ENCODE measurements at places on chromosomes 4 and X.

GRCh38 chr4:81836716-81837115 lies 365.0 kb upstream of the RASGEF1B start:
- DNase-seq = no peak

DNA sequence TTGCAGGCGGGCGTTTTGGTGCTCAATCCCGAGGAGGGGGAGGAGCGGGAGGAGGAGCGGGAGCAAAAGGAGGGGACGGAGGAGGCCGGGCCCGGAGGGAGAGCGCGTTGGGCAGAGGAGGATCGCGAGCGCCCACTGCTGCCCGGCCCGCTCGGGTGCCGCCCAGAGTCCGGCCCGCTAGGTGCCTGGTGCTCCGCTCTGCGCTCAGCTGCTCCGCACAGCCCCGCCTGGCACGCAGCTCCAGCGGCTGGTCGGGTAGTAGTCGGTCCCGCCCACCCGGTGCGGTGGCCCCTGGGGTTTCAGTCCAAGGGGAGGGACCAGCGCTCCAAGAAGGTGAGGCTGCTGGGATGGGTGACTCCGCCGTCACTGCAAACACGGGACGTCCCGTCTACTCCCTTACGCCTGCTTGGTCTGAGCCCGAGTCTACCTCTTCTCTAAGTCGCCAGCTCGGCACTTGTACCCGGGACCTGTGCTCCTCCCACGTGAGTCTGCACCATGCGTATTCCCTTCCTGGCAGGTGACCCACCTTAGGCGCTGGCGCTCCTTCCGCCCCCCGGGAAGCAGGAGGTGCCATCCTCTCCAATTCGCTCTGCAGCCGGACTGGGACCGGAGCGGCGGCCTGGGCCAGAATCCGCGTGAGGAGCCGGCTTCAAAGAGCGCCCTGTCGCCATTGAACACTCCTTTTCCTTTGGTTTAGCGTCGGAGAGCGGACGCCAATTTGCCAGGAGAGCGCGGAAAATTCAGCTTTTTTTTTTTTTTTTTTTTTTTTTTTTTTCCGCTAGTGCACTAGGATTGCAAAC lies 405 bp upstream of the HS3ST1 start:
- peak; percentile 75 for DNase-seq

DNA sequence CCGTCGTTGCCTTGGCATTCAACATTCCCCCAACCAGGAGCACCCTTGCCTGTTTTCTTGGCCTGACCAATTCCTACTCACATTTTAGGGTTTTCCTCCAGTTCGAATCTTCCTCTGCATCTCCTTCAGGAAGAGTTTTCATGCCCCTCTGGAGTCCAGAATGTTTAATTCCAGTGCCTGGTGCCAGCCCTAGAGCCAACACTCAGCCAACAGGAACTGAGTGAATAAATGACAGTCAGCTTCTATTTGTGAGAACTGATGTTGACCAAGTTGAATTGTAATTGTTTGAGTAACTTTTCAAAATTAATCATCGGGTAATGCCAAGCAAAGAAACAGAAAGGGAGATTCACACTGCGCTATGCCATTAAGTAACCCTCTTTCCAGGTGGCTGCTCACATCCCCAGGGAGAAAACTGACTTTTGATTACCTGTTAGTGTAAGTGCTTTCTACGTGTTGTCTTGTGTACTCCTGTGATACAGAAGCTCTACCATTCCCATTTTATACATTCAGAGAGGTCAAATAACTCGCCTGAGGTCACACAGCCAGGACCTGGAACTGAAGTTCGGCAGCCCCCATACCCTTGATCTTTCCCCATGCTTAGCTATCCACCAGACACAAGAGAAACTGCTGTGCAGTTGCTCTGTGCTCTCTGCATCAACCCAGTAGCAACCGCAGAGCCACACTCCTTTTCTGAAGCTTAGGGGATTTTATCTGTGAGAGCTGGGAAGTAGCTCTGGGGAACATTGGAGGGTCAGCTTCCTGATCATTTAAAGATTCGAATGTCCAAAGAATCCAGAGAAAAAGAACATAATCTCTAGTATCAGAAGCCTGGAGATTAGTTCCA lies 19.0 kb upstream of the SLC2A9 start:
- no peak for DNase-seq

DNA sequence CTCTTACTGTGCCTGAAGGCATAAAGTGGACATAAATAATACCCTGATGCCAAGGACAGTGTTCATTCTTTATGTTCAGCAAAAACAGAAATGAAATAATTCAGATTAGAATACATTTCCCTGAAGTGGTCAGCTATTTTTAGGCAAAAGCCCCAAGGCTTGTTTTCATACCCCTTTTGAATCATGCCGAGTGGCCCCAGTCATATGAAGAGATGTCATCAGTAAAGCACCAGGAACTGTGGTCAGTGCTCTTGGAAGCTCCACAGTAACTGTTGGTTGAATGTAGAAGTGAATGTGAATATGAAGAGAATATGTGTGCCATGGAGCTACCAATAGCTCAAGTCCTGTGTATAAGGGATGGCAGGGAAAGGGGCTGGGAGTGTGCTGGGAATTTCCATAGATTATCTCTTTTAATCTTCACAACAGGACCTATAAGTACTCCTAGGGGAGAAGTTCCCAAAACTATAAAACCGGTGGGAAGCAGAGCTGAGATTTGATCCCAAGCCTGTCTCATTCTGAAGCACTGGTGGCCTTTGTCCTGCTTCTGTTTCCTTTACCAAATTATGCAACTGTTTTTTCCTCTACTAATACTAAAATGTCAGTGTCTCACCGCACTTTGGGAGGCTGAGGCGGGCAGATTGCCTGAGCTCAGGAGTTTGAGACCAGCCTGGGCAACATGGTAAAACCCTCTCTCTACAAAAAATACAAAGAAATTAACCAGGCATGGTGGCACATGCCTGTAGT lies 52.6 kb downstream of the FNIP2 start:
- DNase-seq = no peak

DNA sequence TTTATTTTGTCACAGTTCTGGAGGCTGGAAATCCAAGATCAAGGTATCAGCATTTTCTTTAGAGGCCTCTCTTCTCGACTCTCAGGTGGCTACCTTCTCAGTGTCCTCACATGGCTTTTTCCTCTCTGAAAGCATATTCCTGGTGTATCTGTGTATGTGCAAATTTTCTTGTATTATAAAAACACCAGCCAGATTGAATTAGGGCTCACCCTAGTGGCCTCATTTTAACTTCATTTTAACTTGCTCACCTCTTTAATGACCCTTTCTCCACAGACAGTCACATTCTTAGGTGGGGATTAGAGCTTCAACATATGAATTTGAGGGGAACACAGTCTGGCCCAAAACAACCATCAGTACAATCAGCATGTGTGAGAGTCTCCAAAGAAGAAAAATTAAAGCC lies 542.4 kb upstream of the FAM241A start:
- no peak for DNase-seq

DNA sequence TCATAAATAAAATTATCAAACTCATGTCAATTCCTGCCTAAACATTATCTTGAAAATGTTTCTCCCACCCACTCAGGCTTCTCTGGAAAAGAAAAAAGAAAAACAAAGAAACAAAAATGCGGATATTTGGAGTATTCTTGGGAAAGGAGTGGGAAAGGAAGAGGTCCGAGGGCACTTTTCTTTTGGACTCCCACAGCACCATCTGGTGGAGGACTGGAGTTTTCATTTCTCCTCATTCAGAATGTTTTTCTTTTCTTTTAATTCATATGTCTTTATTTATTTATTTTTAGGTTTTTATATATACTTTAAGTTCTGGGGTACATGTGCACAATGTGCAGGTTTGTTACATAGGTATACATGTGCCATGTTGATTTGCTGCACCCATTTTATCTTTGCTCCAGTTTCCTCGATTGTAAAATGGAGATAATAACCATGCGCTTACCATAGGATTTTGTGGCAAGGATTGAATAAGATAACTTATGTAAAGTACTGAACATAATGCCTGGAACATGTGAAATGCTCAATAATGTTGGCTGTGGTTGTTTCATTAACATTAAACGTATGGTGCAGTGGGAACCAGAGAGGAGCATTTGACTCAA lies 8.0 kb upstream of the KCNE5 start:
- no peak for DNase-seq

GRCh38 chr4:137310593-137311490 lies 221.5 kb downstream of the PCDH18 start:
- DNase-seq = no peak

GRCh38 chr4:98677799-98678198 lies 19.4 kb upstream of the TSPAN5 start:
- DNase-seq = no peak

- DNase-seq = no peak
These were observed 10.1 kb downstream of the NKX1-1 start for GRCh38 chr4:1395941-1396805.

GRCh38 chr4:42917296-42917695 lies 24.8 kb downstream of the GRXCR1 start:
- no peak for DNase-seq

GRCh38 chr4:2273657-2274319 lies 11.9 kb upstream of the MXD4 start:
- DNase-seq = no peak

GRCh38 chr4:1026115-1026514 lies 14.7 kb downstream of the FGFRL1 start:
- DNase-seq = no peak

DNA sequence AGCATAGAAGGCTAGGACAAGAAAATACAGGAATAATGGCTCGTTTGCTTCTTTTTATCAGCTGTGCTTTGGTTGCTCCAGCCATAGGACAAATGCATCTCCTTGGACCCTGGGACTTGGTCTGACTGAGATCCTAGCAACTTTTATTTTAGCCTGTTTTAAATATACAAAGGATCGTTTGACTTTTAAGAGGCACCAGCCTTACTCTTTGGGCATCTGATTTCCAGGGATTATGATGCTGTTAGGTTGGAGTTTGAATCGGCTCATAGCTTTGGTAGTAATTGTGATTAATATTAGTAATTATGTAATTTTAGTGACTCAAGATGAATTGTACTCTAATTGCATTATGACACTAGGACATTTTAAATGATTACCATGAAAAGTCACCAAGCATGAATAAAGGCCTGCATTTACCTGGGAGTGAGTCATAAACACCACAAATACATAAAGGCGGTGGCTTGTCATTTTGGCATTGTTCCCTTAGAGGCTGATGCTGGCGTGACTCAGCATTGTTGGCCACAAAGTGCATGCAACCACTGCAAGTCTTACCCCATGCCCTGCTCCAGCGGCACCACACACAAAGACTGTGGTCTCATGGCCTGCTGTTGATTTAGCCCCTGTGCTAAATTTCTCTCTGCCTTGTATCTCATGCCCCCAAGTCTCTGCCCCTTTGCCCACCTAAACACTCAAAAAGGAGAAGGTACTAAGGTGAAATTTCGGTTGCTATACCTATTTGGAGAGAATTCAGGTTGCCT lies 12.4 kb downstream of the GPAT3 start:
- DNase-seq = peak; percentile 55

DNA sequence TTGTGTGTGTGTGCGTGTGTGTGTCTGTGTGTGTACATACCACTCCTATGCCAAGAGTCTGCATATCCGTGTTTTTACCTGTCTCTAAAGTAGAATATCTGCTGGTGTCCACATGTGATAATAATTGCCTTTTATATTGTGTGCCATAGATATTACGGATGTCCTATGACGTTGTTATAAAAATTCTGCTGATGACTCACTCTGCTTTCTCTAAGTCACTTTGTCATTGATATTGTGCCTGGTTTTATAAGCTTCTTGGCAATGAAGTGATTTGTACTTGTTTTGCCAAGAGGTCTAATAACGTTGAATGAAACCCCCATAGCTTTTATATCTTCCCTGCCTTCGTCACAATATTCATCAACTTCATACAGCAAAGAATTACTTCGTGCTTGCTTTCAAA lies 102.6 kb upstream of the C1GALT1C1 start:
- no peak for DNase-seq

DNA sequence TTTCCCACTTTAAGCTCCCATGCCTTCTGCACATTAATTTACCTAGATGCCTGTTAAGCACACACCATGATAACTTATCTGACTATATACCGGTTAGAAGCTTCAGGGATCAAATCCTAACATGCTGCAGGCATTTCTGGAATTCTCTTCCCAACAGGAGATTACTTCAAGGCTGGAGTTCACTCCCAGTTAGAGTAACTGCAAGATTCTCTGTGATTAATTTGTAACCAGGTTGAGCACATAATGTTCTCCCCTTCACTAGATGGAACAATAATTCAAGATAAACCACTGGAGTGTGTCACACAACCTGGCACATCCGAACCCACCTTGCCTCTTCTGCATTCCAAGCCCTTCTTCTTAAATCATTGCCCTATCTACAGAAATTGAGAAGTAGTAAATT lies 11.8 kb upstream of the UGT2A3 start:
- no peak for DNase-seq

GRCh38 chr4:24924309-24924781 lies 11.5 kb upstream of the CCDC149 start:
- no peak for DNase-seq

DNA sequence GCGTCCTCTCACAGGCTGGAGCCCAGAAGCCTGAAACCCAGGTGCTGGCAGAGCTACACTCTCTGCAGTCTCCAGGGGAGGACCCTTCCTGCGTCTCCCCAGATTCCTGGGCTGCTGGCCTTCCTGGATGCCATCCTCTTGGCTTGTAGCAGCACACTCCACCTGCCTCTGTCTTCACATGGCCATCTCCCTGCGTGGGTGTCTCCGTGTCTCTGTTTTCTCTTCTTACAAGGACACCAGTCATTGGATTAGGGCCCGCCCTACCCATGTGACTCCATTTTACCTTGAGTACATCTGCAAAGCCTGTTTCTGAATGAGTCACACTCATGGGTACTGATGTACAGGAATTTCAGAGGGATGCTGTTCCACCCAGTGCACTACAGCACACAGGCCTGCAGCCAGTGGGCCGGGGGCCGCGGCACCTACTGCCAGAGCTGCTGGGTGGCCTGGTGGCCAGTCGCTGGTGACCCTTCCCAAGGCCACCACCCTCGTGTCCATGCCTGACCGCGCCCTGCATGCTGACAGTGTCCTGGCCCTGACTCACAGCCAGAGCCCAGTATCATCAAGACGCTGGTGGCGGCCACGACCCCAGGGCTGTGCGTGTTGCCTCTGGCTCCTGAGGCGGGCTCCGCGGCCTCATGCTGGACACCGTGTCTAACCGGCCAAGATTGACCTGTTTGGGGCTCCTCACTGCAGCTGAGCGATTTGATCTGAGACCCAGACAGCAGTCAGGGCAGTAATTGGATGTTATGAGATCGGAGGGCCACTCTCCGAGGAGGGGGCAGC lies 63.6 kb upstream of the NKX1-1 start:
- DNase-seq = no peak

DNA sequence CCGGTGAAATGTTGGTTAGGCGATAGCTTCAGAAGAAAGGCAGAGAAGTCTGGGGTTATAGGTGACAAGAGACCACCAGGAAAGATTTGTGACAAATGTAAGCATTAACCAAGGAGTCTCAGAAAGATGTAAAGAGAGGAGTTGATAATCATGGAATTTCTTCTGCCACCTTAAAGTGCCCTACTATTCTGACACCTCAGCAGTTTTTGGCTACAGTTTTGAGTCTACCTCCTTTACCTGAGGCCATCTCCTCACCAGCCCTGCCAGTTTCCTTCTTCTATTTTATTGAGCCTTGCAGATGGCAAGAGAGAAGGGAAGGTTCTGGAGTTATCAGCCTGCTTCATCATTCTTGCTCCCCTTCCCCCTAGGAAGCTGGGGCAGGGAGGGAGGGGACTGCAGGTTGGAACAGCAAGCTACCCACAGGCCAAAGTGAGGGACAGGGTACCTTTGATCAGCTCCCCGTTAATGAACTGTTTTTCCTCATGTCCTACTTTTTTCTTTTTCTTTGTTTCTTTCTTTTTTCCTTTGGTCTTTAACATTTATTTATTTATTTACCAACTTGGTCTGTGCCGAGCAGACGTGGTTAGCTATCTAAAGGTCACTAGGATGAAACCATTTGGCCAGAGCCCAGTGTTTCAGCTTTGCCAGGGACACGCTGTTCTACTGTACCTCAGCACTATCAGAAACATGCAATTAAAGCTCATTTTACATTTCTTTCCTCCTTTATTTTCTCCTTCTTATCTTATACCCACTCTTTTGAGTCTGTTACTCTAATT lies 438.7 kb upstream of the AR start:
- DNase-seq = no peak
